Activated naive CD4-positive, alpha-beta T cell treated with Interleukin-2 at 50 U/mL for 16 hours (primary cell): ENCODE measurements at places on chromosomes 3 and 15.

GRCh38 chr3:72311425-72311824 lies 526.5 kb upstream of the PROK2 start:
- DNase-seq = no peak

DNA sequence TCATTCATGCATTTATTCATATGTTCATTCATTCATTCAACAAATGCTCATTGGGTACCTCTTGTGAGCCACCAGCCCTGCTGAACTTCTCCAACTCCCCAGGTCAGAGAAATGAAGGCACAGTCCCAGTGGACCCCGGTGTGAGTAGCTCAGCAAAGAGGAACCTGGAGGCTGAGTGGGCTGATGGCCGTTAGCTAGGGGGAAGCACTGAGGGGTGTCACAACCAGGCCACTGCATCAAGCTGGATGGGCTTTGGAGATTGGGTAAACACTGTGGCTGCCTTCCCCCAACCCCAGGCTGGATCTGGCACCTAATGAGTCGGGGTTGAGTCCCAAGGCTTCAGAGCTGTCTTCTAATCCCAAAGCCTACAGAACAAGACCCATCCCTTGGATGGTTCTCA lies 12.1 kb upstream of the ALAS1 start:
- no peak for DNase-seq

DNA sequence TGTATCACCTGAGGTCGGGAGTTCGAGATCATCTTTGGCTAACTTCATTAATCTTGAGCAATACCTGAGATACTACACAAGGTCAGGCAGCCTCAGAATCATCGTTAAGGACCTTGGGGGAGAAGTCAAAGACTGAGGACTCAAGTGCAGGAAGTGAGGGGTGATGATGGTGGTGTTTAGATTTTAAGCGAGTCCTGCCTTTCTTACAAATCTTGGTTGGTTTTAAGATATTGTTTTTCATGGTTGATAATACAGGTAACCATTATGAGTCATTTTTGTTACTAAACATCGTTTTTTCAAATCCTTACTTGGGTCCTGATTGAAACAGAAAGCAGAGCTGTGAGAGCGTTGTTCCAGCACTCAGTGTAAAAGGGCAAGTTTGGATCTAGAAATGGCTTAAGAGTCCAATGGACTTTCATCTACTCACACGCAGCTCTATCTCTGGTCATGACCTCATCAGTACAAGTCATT lies 4.1 kb downstream of the RASGRP1 start:
- peak; percentile 43 for DNase-seq

- DNase-seq = no peak
Measured at GRCh38 chr3:86801921-86802320, 189.0 kb downstream of the VGLL3 start.

GRCh38 chr3:38454178-38454883 lies 641 bp downstream of the ACVR2B start:
- DNase-seq = peak; percentile 37

- DNase-seq = no peak
Measured at GRCh38 chr3:101379658-101380376, 59.4 kb upstream of the IMPG2 start.

GRCh38 chr3:180802837-180803236 lies 109.6 kb upstream of the FXR1 start:
- no peak for DNase-seq

DNA sequence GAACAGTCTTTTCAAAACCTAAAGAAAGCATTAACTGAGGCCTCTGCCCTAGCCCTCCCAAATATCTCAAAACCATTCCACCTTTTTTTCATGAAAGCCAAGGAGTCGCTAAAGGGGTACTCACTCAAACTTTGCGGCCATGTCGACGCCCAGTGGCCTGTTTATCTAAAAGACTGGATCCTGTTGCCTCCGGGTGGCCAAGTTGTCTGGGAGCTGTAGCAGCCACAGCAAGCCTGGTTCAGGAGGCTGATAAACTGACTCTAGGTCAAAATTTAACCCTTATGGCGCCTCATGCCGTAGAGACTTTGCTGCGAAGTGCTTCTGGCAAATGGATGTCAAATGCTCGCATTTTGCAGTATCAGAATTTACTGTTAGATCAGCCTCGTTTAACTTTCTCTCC lies 39.5 kb downstream of the ZBTB11 start:
- DNase-seq = no peak

DNA sequence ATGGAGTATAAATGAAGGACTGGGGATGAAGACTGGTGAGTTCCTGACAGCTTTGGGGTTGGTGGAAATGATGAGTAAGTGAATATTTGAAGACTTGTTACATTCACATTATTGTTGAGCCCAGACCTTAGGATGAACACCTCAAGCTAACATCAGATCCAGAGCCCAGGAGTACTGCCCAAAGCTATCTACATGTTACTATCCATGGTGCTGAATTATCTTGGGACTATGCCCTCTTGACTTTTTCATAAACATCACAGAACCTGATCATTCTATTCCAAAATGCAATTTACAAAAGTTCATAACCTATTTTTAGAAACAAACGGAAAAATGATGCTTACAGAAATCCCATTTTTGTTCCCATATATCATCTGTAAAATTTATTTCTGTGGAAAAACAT lies 613.3 kb downstream of the TUSC7 start:
- DNase-seq = no peak

DNA sequence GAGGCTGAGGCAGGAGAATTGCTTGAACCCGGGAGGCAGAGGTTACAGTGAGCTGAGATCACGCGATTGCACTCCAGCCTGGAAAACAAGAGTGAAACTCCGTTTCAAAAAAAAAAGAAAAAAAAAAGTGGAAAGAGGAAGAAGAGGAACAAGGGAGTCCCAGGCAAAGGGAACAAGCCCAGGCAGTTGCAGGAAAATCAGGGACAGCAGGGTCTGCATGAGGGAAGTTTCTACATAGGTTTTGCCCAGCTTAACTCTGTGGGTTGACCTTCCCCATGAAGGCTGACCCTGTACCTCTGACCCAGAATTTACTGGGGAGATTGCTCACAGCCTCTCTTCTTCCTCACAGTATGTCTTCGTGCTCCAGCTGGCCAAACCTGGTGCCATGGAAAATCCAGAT lies 12.3 kb downstream of the RBP1 start:
- DNase-seq = no peak

- no peak for DNase-seq
Measured at GRCh38 chr15:100645671-100646070, 43.3 kb downstream of the ASB7 start.

- DNase-seq = no peak
Measured at GRCh38 chr15:93026380-93026817, 62.6 kb downstream of the RGMA start.

DNA sequence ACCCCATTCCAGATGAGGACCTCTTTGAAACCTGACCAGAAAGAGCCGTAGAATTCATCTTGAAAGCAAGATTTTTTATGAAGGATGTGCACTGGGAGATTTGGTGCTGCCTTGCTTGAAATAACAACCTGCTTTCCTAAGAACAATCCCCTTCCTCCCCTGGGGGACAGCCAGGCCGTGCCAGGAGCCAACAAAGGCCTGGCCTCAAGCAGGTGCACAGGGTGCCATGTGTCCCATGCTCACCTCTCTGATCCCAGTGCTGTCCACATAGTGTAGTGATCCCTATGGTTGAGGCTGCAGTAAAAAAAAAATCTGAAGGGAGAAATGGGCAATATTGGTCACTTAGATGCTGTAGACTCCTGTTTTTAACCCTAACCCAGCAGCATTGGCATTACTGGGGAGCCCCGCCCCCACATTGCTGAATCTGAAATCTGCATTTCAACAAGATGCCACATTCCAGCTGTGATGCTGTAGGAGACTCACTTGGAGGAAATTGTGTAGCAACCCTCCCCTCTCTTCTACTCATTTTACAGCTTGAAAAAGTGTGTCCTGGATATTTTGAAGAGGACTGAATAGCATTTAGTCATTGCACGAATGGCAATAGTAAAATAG lies 171.2 kb downstream of the APBA2 start:
- no peak for DNase-seq

GRCh38 chr3:107297597-107297996 lies 79.6 kb upstream of the CCDC54 start:
- DNase-seq = no peak

- DNase-seq = no peak
Measured at GRCh38 chr15:71248386-71248785, 133.1 kb downstream of the THSD4 start.

- no peak for DNase-seq
Measured at GRCh38 chr15:59940456-59940855, 63.7 kb upstream of the FOXB1 start.

GRCh38 chr3:39978308-39978707 lies 168.9 kb downstream of the MYRIP start:
- no peak for DNase-seq

- DNase-seq = no peak
Measured at GRCh38 chr3:6132684-6133432, 728.1 kb upstream of the GRM7 start.
